ENCODE measurements at places on chromosomes 2 and 18.

DNA sequence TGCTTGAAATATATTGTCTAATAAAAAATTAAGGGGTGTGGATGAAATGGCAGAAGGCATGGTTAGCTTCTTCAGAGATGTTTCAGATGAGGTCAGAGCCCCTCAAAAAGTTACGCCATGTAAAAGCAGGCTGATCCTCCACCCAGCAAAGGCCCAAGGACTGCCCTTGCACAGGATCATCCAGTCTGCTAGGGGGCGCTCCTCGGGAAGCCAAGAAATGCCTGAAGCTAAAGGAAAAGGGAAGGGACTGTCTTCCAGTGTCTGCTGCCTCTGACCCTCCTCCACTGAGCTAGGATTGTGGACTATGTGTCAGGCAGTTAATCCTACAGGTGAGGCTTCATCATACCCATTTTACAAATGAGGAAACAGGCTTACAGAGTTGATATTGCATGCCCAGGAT, 33.8 kb upstream of the TEX51 start:
- DNase-seq = no peak

DNA sequence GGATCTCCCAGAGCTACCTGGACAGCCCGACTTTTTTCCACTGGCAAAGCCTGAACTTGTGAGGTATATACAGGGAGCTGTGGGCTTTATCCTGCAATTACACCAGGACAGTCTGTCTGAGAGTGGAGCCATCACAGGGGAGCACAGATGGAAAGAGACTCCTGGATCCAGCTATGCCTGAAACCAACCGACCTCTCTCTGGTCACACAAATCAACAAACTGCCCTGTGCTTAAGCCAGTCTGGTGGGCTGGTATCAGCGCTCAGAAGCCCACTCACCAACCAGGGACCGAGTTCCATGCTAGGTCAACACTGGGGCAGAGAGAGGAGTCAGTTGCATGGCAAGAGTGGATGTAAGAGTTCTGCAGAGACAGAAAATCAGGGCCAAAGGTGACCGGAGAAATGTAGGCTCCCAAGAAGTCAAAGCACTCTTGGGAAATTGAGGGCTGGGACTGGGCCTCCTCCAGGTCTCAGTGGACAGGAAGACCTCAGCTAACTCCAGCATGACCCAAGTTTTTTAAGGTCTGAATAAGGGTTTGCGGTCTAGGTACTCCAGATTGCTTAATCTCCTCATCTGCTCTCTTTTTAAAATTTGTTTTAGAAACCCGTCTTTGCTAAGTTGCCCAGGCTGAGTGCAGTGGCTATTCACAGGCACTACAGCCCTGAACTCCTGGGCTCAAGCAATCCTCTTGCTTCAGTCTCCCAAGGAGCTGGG, 3.8 kb upstream of the BOK start:
- DNase-seq = no peak

GRCh38 chr2:149017116-149017985, 21.1 kb upstream of the LYPD6B start:
- DNase-seq = peak; percentile 54

- no peak for DNase-seq
Measured at GRCh38 chr18:57243624-57244179, 96.8 kb downstream of the BOD1L2 start.

GRCh38 chr18:58400331-58400870, 228.5 kb downstream of the ALPK2 start:
- DNase-seq = no peak

DNA sequence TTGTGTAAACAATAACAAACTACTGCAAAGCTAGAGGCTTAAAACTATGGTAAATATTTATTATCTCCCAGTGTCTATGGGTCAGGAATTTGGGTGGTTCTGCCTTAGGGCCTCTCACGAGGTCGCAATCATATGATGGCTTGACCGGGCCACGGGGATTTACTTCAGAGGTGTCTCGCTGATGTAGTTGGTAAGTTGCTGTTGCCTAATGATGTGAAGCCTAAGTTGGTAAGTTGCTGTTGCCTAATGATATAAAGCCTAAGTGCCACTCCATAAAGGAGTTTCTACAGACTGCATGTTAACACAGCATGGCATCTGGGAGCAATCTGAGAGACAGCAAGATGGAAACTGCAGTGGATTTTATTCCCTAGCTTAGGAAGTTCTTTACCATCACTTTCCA, 35.8 kb downstream of the FMNL2 start:
- no peak for DNase-seq

DNA sequence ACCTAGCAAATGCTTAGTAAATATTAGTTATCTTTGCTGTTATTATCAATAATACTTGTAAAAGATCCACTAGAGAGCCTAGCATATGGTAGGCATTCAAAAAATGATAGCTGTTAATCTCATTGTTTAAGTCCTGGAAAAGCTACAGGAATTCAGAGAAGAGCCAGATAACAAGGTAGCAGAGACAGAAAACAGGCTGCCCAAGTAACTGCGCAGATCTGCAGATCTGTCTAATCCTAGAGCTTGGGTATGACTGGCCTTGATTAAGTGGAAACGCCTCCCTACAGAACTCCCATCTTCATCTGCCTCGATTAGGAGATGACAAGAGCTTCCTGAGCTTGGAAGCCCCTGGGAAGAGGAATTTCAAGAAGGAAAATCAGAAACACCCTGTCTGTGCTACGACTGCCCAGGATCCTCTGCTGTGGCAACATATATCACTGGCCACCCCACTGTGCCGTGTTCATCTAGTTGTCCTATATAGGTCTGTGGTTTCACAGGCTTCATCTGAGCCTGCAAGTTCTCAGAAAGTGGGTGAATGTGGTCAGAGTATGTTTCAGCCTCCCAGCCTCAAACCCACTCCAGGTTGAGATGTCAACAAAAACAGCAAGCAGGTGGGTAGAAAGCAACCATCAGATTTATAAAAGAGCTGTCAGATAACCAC, 151.5 kb upstream of the PKDCC start:
- no peak for DNase-seq

- DNase-seq = no peak
Measured at GRCh38 chr18:49052891-49053644, 102.3 kb upstream of the SMAD7 start.

GRCh38 chr18:48157956-48158355, 227.5 kb upstream of the SMAD2 start:
- no peak for DNase-seq

GRCh38 chr2:217945530-217945929, 57.3 kb downstream of the TNS1 start:
- no peak for DNase-seq

DNA sequence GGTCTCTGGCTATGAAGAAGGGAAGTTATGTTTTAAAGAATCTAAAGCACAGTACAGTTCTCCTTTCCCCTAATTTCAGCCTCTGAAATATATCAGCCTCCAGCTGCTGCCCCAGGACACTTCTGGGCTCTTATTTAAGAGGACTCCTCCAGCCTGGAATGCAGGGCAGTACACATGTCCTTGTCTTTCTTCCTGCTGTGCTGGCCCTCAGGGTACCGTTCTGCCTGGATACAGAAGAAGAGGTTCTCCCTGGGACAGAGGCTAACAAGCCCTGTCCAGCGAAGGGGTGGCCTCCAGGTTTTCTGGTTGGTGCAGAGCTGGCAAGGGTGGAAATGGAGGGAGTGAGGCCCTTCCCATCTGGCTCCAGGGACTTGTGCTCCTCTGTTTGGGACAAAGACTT, 22.1 kb downstream of the MLPH start:
- DNase-seq = no peak

DNA sequence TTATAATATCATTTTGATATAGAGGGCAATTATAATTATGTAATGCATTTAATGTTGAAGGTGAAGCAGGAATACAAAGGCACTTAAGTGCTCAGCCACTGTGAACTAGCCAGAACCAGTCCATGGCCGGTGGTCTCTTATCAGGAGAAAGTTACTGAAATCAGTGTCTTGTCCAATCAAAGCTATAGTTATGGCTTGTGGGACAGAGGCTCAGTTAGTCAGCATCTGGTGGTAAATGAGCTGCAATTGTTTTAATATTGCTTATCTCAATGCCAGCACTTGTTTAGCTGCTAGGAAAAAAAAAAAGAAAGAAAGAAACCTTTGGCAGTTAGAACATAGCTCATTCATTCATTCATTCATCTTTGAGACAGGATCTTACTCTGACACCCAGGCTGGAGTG, 3.8 kb upstream of the ALS2 start:
- no peak for DNase-seq

DNA sequence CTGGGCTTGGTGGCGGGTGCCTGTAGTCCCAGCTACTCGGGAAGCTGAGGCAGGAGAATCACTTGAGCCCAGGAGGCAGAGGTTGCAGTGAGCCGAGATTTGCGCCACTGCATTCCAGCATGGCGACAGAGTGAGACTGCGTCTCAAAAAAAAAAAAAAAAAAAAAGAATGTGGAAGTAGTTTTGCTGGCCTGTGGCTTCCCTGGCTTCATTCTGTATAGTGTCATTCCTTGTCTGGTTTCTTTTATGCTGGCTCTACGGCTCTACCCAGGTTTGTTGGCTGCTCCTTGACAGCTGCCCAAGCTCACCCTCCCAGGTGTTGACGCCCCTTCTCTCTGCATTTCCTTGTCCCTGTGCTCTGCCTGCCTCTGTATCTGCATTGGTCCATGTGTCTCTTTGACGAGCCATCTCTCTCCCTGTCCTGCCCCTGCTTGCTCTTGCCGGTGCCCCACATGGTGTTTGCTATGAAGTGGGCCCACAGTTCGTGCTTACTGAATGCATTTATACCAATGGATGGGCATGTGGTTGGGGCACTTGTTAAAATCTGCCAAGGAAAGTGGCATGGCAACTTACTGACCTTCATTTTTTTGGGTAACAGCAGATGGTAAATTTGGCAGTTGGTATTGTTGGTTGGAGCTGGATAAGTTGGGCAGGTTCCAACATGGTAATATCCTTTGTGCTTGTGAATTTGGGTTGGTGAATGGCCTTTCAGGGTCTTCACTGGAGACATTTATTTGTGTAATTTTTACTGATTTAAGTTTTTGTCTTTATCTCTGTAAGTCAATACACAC, 113.9 kb downstream of the MAP4K4 start:
- no peak for DNase-seq

GRCh38 chr2:96167407-96168013, 22.3 kb upstream of the DUSP2 start:
- DNase-seq = no peak

- no peak for DNase-seq
Measured at GRCh38 chr2:84969511-84970209, 1.3 kb upstream of the KCMF1 start.

- no peak for DNase-seq
Measured at GRCh38 chr2:207061181-207061580, 104.6 kb downstream of the KLF7 start.

DNA sequence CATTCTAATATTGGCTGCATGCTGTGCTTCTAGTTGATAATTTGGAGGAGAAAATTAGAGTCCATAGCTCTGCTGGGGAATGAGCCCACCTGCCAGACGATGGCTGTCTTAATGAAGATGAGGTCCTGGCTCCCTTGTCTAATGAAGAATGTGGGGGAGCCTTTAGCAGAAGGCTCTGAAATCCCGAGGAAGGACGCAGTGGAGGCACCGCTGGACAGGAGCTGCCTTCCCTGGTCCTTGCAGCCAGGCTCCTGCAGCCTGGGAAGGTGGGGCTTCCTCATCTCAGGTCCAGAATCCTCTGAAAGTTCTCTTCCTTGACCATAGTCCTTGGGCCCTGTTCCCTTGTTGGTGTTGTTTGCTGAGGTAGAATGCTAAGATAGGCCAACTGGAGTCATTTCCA, 208.3 kb downstream of the AGAP1 start:
- no peak for DNase-seq

DNA sequence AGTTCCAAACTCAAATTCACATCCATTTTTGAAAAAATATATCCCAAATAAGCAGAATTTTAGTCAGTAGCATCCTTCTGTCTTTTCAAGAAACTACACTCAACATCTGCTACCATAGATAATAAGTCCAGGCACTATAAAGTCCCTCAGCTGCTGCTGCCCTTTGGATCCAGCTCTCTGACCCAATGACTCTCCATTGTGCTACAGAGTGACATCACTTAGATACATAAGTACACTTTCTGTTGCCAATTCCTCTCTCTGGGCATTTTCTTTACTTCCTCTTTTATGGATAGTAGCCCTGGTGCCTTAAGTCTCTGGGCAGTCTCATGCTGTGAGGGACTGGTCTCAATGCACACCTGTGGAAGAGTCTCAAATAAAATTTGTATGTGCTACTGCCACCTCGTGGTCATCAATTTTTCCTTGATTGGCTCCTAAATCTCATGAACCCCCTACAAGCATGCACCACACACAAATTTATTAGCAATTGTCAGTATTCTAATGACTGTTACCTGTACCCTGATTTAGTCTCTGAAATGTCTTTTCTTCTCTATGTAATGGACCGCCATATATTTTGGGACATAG, 219.2 kb downstream of the LRP1B start:
- DNase-seq = peak; percentile 9

DNA sequence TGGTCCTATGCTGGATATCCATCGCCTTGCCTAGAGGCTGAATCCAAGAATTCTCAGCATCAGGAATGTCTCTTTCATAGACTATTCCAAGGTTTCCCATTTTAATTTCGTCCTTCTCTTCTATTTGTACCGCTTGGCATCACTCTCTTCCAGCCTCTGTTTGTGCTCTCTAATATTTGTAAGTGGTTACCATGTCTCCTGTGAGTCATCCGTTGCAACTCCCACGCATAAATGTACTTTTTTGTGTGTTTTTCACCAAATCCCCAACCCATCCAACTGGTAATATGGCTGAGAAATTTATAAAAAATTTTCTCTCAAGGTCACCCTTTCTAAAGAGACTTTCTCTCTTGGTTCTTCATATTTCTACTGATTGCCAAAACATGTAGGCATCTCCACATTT, 21.8 kb downstream of the COLEC12 start:
- no peak for DNase-seq

Data from right kidney (tissue), 9 donors.